ENCODE measurements at places on chromosomes 5 and 9.

DNA sequence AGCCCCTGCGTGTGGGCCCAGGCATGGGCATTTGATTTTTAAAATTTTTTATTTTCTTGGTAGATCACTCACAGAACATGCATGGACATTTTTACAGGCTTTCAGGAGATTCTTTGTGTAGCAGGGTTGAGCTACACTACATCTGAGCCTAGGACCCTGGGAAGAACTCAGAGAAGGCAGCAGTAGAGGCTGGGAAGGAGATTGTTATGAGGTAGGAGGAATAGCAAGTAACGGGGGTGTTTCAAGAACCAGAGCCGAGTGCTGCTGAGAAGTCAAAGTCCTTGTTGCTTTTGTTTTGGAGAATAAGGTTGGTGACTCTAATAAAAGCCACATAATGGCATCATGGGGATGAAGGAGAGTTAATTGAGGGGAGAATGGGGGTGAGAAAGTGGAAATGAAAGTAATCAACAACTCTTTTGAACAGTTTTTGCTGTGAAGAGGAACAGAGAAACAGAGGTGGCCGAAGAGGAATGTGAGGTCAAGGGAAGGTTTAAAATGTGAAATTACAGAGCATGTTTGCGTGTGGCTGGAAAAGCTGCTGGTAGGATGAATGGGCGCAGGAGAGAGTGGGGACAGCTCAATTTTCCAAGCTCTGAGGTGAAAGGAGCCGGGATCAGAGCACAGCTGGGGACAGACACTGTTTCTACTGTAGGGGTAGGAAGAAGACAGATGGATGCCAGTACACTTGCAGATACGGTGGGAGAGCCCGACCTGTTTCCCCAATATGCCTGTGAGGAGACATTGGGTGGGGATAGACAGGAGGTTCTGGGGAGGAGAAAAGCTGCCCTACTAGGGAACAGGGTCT, 4.7 kb upstream of the PDLIM7 start:
- DNase-seq, result no peak

- no peak for DNase-seq
Observed at GRCh38 chr5:154541553-154541952, 63.5 kb upstream of the HAND1 start.

GRCh38 chr5:58871648-58872242, 288.9 kb downstream of the RAB3C start:
- DNase-seq, result peak; percentile 53

DNA sequence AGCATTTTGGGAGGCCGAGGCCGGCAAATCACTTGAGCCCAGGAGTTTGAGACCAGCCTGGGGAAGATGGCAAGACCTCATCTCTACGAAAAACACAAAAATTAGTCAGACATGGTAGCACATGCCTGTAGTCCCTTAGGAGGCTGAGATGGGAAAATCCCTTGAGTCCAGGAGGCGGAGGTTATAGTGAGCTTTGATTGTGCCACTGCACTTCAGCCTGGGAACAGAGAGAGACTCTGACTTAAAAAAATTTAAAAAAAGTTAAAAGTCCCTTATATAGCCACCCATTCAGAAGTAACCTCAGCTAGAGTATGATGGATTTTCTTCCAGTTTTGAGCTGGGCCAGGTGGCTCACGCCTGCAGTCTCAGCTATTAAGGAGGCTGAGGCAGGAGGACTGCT, 72.4 kb downstream of the UGCG start:
- no peak for DNase-seq

GRCh38 chr5:133062276-133062675, 10.5 kb downstream of the HSPA4 start:
- peak; percentile 68 for DNase-seq

Measured in AML-193 (cell line).